ENCODE measurements at places on chromosomes 2 and 18.

DNA sequence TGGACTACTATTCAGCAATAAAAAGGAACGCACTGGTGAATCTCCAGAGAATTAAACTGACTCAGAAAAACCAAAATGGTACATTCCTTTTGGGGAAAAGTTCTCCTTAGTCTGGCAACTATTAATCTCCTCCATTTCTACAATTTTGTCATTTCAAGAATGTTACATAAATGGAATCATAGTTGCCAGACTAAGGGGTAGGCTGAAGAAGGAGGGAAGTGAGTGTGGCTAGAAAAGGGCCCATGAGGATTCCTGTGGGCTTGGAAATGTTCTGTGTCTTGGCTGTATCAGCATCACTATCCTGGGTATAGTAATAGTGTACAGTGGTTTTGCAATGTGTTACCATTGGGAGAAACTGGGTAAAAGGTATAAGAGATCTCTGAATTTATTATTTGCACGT, 72.4 kb downstream of the ZAP70 start:
- no peak for DNase-seq

DNA sequence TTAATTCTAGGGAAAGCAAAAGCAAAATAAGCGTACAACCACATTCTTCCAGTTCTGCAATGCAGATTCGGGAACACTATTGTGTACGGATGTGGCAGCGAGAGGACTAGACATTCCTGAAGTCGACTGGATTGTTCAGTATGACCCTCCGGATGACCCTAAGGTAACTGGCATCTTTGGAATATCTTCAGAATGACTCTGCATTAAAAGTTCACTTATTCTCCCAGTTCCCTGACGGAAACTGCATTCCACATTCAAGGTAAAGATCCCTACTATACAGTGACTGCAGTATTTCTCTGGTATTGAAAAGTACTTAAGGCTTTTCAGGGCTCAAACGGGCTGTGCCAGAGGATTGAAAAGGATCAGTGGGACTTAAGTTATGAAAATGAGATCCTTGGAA, 10.9 kb downstream of the DDX18 start:
- DNase-seq = no peak

DNA sequence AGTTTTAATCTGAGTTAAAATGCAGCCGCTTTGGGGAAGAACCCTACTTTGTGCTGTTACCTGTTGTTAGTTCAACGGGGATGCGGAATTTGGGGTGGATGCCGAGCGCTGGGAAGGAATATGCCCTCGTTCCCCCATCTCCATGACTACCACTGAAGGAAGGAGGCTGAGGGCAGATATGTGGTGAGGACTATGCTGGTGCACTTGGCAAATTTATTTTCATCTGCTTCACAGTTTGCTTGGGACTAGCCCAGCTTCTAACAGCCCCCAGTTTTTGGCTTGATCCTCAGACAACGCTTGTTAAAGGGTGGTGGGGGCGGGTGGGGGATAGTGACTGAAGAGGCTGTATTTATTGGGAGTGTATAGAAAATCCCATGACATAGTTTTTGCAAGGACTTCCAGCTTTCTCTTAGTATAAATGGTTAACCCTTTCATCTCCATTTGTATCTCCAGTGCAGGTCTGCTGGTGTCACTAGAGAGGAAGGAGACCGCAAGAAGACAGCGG, 100.8 kb downstream of the COLEC12 start:
- no peak for DNase-seq

DNA sequence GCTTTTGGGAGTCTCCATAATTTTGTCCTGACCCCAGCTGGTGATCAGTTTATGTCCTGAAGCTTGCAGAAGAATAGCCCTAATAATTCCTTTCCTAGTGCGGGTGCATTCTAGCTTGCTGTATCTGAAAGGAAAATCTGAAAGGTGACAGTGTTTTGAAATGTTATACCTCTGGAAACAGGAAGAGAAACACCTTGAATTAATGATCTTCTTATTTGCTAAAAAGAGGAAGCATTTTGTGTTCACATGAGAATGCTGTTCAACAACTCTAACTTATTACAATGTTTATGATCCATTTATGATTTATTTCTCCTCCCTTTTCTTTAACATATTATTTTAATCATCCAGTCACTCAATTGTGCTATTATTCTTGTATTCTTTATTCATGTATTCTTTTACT, 66.9 kb upstream of the CAVIN2 start:
- DNase-seq = no peak

- DNase-seq = no peak
These were observed 98.0 kb downstream of the HRH4 start for GRCh38 chr18:24558403-24558802.

- DNase-seq = no peak
These were observed 139.7 kb downstream of the HRH4 start for GRCh38 chr18:24600076-24600654.

GRCh38 chr18:64742898-64743297, 594.0 kb upstream of the LINC00305 start:
- no peak for DNase-seq

DNA sequence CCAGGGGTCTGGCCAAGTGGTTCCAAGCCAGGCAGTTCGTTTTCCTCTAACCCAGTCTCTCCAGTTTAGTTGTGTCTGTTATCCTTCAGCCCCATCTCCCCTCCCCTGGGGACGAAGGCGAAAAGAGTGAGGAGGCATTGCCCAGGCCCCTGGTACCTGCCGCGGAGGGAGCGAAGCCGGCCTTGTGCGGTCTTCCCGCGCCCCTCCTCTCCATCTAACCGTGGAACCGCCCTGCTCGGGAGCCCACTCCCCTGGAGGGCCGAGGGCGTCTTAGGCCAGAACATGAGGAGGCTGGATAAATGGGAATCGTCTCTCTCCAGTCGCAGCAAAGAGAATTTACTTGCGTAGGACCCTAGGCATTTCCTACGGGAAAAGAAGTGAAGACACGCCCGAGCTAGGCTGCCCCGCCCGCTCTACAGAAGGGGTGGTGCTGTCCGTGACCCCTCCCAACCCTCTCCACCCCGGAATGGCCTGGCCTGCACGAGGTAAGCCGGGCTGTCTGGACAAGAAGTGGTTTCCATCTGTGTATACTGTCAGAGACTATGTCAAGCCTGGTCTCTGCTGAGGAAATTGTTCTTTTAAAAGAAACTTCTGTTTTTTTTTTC, 156.2 kb downstream of the MIB1 start:
- DNase-seq = no peak

All from effector memory CD4-positive, alpha-beta T cell (primary cell).